ENCODE measurements at places on chromosomes 3 and 15.

GRCh38 chr15:39627451-39628143 lies 46.7 kb downstream of the THBS1 start:
- DNase-seq = no peak

- no peak for DNase-seq
These were observed 130.2 kb downstream of the CHSY1 start for GRCh38 chr15:101121511-101122090.

GRCh38 chr3:40877631-40878463 lies 321.5 kb upstream of the CTNNB1 start:
- DNase-seq = no peak

DNA sequence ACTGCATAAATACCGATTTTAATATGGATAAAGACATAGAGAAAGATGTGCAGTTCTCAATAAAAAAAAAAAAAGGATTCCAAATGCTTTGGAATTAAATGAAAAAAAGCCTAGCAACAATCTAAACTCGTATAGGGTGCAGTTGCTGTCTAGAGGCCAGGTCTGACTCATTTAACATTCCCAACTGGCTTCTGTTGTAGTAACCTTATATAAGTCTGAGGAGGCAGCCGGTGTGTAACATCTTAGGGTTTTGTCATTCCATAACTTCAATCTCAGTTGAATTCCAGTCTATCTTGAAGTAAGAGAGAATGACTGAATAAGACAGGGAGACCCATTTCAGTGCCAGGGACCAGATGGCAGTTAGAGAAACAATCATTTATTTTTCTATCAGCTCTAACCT lies 6.5 kb downstream of the PDCD10 start:
- DNase-seq = no peak

- no peak for DNase-seq
These were observed 91.7 kb upstream of the IGSF10 start for GRCh38 chr3:151552589-151552988.

- DNase-seq = no peak
These were observed 147.6 kb downstream of the IL20RB start for GRCh38 chr3:137105277-137105977.

DNA sequence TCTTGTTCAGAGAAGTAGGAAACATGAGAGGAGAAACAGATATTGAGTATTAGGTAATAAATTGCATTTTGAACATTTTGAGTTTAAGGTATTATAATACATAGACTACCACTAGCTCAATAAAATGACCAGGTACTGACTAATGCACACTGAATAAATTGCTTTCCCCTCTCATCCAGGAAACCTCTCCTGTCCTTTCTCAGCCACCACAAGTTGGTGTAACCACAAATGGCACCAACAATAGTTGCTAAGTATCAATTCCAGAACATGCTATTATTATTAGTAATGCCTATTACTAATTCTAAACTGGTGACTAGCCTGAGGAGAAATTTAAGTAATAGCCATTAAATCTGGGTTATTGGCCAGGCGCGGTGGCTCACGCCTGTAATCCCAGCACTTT lies 47.3 kb upstream of the XRN1 start:
- no peak for DNase-seq

DNA sequence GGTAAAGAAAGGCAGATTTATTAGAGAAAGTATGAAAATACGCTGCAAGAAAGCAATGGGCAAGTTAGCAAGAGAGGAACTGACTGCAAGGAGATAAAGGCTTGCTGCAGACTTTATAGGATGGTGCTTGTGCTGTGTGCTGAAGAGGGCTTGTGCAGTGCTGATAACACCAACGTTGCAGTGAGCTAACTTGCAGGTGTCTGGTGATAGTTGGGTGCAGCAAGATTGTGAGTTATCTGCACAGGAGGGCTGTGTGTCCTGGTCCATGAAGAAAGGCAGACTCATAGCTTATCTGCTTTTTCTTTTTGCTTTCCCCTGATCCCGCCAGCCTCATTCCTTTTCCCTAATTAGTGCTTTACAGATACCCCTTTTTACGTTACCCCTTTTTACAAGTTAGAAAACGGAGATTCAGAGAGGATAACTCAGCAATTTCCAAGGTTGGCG lies 58.0 kb upstream of the ZNF148 start:
- no peak for DNase-seq

DNA sequence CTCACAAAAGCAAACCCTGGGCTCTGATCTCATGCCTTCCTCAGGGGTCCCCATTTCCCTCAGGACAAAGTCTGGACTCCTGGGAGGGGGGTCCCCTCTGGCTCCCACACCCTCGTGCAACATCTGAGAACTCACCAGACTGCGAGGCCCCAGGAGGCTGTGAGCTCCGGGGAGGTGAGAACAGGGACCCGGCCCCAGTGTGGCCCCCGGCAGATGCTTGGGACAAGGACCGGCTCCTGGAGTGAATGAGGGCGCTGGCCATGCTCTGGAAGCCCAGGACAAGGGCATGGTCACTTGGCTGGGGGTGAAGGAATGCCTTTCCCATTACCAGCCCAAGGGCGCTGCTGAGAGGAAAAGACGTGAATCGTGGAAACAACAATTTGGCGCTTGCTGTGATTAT lies 48.0 kb downstream of the LINGO1 start:
- DNase-seq = no peak

- DNase-seq = peak; percentile 16
These were observed 121.1 kb downstream of the OXSM start for GRCh38 chr3:25910997-25911396.

DNA sequence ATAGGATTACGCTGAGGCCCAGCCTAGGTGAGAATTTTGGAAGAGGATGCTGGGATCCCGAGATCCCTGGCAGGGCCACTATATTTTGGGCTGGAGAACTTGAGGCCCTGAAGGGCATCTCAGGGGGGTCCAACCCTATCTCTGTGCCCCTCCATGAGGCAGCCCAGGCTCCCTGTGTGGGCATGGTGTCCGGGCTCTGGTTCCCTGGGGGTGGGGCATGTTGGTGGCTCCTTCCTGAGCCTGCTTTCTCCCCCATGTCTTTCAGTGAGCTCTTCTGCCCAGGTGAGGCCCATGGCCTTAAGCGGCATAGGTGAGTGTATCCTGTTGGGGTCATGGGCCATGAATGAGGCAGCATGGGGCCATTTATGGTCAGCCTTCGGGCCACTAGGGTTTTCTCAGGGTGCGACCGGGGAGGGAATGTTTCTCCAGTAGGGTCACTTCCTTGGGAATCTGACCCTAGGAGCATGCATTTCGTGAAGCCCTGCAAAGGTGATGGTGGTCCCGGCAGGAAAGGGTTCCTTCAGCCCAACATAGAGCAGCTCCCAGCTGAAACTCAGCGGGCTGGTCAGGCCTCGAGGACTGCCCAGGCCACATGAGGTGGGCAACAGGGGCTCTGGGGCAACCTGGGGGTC lies 191.3 kb downstream of the UBE3A start:
- no peak for DNase-seq

GRCh38 chr3:18900994-18901393 lies 247.3 kb upstream of the KCNH8 start:
- no peak for DNase-seq

DNA sequence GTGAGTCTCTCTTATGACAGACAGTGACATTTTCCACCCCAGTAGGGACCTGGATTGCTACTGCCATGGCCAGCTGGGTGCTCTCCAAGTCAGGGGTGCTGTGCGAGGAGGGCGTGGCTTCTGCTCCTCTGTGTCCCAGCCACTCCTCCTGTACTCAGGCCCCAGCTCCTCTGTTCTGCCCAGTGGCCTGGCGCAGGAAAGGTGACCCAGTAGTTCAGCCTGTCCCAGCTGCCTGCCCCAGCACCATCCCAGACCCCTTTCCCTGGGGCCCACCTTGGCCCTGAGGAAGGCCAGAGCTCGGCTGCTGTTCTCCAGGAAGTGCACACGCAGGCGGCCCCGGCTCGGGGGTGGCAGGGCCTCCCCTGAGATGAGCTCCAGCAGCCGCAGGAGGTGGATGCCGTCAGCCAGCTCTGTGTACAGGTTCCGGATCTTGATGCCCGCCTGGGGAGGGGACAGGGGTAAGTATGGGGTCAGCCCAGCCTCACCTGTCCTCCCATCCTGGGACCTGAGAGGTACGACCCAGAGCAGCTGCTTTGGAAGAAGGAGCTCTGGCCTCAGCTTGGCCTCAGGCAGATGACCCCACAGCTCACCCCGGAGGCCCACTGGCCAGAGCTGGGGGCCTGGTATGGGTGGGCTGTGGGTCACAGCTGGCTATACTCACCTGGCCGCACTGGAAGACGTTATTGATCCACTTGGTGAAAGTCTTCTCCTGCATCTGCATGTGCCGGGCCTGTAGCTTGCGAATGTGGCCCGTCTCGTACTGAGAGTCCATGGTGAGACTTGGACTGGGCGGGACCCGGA lies 1.0 kb downstream of the SPTBN5 start:
- DNase-seq = no peak

DNA sequence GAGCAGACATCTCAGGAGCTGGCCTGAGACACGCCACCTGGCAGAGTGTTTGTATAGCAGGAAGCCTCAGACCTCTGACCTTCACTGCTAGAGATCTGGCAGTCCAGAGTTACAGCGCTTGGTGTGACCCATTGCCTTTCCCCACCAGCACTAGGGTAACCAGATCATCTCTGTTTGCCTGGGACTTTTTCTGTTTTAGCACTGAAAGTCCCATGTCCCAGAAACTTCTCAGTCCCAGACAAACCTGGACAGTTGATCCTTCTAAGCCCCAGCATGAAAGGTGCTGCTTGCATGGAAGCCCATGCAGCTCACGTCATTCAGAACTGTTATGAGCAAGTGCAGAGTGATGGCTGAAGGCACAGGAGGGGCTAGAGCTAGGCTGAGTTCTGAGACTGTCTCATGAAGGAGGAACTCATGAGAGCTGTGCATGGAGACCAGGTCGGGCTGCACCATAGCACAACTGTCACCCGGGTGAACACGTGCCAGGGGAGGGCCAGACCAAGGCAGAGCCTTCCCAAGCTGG lies 18.2 kb upstream of the AHSG start:
- DNase-seq = no peak

- DNase-seq = no peak
These were observed 313.4 kb upstream of the NECTIN3 start for GRCh38 chr3:110758208-110758607.

DNA sequence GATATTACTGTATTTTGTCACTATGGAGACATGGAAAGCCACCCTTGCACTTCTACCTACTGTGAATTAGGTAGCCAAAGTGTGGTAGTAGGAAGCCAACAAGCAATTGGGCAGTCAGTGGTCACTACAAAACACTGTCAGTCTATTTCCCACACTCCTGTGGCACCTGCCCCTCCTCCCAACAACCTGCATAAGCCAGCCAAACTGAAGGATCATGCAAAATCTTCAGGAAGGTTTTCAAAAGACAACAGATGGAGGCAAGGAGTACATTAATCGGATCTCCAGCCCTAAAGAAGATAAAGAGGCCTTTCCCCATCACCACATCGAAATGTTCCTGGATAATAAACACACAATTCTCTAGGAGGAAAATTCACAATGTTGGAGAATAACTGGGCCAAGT lies 11.9 kb downstream of the POMGNT2 start:
- no peak for DNase-seq

- DNase-seq = no peak
These were observed at the start of gene PP2D1 for GRCh38 chr3:20012164-20012563. PP2D1 (minus strand) TSS chr3:20012264; CDS start chr3:20012072, 192 bp downstream.

GRCh38 chr15:78830514-78831228 lies 19.4 kb upstream of the ADAMTS7 start:
- no peak for DNase-seq

DNA sequence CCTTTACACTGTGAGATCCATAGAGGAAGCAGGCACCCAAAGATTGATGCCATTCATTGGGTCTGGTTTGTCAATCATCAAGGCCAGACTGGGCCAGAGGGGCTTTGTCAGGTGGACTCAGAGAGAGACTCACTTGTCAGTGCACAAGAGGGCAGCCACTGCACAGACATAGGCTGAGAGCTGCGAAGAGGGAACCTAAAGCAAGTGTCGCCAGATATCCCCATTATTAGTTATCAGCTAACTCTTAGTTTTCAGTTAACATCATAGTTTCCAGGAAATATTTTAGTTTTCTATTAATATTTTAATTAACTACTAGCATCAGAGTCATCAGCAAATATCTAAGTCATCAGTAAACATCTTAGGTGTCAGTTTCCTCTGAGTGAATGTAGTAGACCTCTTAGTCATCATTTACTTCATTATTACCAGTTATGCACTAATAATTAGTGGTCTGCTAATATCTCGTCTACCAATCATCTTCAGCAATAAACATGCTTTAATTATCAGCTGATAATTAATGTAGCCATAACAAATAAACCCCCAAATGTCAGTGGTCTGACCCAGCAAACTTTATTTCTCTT lies 41.7 kb upstream of the LIMD1 start:
- no peak for DNase-seq

- DNase-seq = no peak
These were observed 126.5 kb downstream of the DGKG start for GRCh38 chr3:186235554-186235953.

- no peak for DNase-seq
These were observed 61.8 kb downstream of the SLC7A14 start for GRCh38 chr3:170524073-170524472.

DNA sequence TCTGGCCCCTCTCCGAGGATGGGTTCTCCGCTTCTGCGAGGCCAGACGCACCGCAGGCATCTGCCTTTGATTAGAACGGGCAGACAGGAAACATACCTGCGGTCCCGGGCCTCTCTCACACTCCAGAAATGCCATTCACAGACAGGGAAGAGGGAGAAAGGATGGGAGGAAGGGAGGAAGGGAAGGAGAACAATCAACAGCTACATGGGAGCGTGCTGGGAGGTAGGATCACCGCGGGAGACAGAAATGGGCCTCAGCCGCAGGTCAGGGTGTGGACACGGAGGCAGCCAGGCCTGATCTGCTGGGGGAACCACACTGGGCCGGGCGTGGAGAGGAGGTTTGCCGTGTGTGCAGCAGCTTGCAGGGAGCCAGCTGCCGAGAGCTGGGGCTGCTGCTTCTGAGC lies 90.7 kb upstream of the RGMA start:
- DNase-seq = no peak

- no peak for DNase-seq
These were observed 110.9 kb downstream of the MYRIP start for GRCh38 chr3:39920271-39920670.

DNA sequence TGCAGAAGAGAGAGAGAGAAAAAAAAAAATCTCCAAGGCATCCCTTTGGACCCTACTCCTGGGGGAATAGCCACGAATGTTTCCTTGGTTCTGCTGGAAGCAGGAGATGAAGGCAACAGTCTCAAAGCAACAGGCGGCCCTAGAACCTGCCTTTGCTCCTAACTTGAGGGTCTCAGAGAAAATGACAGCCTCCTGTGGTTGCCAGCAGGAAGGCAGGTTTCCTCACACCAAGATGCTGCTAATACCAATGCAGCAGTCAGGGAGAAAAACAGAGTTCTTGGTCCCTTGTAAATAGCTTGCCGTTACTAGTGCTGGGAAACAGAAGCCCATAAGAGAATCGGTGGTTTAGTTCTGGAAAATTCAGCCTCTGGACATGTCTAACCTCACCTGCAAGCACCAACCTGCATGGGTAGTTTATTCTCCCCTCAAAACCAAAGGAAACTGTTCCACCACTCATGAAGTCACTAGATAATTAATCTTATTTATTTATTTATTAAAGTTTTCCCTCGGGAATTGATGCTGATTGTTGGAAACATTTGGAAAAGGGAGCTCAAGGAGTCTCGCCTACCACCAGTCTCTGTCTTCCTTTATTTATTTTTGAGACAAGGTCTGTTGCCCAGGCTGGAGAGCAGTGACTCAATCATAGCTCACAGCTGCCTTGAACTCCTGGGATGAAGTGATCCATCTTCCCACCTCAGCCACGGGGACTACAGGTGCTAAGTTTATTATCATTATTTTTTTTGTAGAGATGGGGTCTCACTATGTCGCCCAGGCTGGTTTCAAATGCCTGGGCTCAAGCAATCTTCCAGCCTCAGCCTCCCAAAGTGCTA lies 883 bp upstream of the FRMD4B start:
- no peak for DNase-seq

- DNase-seq = no peak
These were observed 144.0 kb upstream of the PTPRG start for GRCh38 chr3:61417352-61417751.

Data from activated CD8-positive, alpha-beta memory T cell treated with anti-CD3 and anti-CD28 coated beads for 1 hour (primary cell).